ENCODE measurements at places on chromosomes 6 and 20.

DNA sequence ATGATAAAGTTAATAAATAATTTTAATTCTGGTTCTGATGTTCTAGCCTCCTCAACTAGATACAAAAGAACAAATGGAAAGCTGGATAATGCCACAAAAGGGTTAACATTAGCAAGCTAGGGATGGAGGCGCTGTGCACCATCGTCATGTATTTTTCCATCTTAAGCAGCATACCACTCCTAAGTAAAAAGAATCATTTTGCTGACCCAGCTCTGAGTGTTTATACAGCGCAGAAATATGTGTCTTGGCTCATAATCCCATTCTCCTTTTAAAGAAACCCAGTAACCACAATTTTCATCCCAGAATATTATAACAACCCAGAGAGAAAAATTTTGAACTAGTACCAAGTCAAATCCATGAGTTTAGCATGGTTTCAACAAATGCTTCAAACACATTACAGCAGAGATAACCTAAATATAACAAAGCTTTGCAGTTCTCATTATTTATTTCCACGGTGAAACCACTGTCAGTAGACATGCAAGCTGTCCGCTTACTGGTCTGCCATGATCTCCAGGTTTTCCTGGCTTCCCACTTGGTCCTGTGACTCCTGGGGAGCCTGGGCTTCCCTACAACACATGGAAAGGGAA lies 111.1 kb downstream of the COL12A1 start:
- DNase-seq, result no peak

GRCh38 chr20:2086177-2086979 lies 15.2 kb upstream of the STK35 start:
- DNase-seq, result no peak

DNA sequence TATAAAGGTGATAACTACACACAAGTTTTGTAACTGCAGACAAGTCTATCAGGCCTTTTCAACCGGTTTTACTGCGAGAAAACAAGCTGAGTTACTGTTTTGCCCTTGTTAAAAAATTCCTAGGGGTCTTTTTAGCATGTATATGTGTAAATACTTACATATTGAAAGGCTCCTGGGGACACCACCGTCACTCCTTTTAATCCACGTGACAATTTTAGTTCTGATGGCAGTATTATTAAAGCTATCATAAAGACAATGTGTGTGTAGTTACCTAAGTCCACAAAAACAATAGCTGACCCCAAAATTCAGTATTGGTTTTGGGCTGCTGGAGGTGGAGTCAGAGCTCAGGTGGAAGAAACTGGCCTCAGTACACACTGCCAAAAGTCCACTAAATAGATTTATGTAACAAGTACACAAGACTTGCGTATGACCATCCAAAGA lies 41.3 kb upstream of the HFE start:
- no peak for DNase-seq

DNA sequence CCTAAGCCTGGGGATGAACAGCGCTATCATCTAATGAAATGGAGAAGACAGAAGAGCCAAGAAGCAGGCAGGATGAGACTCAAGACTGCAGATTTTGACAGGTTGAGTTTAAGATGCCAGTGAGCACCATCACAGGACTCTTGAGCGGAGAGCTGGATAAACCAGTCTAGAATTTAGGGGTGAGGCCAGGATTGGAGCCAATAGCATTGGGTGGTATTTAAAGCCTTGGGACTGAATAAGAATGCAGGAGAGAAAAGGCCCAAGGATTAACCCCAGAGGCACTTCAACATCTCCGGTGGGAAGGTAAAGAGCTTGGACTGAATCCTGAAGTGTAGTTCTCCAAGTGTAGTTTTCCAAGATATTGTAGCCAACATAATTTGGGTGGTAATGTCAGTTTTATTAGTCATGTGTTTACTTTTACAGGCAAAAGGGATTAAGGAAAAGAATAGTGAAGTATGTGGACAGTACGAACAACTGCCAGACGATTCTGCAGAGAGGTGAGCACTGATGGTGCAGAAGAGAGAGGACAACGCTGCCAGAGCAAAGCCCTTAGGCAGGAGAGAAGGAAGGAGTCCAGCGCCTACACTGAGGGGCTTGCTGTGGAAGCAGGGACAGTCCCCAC lies 85.2 kb downstream of the DTNBP1 start:
- DNase-seq, result no peak

DNA sequence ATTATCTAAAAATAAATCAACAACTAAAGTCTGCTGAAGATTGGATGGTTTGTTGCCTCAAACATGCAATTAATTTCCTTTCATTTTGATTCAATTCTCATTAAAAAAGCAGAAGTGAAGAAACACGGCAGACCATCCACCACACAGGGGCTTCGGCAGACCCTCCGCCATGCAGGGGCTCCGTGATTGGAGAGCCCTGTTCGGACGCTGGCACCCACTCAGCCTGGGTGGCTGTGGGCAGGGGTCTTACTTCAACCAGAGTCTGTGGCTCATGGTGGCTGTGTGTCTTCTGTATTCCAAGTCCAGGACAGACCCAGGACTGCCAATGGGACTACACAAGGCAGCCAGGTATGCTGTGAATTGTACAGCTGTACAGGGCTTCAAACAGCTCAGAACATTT lies 86.9 kb upstream of the FRMD1 start:
- no peak for DNase-seq

DNA sequence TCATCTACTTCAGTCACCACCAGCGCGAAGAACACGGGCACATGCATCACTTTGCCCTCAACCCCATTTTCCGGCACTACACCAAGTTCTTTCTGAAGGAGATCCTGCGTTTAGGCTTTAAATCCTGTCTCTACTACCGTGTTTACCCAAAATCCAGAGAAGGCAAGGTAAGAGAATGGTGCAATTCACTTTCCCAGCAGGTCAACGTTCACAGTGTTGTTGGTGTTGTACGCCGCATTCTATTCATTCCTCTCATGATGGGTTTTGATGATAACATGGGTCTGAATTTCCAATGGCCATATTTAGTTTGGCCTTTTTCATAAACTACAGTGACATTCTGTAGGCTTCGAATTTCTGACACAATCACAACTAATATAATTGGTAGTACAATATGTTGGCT lies 144.3 kb downstream of the CFAP61 start:
- DNase-seq, result no peak

DNA sequence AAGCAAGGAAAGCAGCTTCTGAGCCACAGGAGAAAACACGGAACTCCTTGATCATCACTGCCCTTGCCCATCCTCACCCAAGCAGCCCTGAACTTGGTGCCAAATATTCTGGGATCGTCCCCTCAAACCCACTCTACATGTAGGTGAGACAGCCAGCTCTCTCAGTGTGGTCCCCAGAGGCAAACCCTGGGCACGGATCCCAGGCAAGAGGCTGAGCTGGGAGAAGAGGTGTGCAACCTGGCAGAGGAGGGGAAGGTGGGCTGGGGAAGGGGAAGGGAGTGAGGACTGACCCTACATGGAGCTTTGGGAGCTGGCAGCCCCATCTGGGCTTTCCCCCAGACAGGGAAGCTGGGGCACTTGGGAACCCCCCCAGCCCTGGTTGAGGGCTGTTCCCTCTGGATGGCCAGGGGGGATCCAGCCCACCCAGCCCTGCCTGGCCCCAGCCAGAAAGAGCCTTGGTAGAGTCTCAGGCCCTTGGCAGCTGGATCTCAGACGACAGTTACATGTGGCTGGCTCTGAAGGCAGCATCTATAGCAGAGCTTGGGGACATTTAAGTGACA lies 186.2 kb upstream of the CST7 start:
- no peak for DNase-seq

GRCh38 chr20:37973059-37973910 lies 60.0 kb downstream of the TTI1 start:
- no peak for DNase-seq

GRCh38 chr20:49914310-49915117 lies 815 bp downstream of the SPATA2 start:
- no peak for DNase-seq

DNA sequence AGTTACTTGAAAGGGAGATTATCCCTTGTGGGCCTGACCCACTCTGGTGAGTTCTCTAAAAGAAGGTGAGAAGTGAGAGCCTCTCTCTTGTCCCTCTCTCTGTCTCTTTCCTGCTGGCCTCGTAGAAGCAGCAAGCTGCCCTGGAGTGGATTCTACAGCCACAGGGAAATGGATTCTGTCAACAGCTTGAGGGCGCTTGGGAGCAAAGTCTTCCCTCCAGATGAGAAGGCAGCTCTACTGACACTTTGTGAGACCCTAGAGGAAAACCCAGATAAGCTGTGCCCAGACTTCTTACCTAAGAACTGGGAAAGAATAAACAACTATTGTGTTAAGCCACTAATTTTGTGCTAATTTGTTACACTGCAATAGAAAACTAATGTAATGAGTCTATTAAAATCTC lies 39.9 kb downstream of the ANKRD60 start:
- DNase-seq, result no peak

DNA sequence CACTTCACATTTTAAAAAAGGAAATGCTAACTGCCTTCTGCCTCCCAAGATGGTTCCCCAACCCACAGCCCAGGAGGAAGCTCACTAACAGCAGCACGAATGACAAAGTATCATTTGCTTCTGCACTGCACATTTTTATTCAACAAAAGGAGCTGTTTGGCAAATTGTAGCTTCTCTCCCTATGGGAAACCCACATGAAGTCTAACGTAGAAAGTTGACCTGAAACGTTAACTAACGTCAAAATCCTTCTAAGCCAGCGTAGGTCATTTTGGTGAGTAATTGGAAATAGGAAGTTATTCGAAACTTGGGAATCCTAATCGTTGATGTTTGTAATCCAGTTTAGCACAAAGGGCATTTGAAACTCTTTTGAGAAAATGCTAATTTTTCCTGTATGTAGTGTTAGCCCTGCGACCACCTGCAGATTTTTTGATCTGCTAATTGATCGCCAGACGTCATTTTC lies 2.9 kb downstream of the SALL4 start:
- no peak for DNase-seq

- no peak for DNase-seq
These were observed 17.7 kb downstream of the LOC128125822 start for GRCh38 chr6:63589952-63590411.

DNA sequence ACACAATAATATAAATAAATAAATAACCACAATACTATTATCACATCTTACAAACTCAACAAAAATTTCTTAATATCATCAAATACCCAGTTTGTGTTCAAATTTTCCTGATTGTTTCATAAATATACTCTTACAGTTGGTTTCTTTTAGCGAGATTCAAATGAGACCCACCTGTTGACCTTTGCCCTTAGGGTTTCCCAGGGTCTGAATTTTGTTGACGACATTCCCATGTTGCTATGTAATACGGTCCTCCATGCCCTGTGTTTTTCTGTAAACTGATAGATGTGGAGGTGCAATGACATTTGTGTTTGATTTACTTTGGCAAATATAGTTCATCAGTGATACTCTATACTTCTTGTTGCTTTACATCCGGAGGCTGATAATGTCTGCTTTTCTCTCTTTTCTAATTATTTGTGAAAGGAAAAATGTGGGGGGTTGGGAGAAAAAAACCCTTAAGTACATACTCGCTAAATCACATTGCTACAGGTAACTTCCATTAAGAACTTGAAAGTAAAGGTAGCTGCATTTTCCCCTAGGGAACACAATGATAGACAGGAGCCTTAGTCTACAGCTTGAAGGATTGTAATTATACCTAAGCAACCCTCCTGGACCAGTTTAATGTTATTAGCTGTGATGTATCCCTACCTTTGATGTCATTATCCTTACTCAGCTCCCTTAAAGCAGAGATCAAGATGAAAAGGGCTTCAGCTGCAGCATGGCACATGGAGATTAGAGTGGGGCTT lies 6.6 kb downstream of the MOG start:
- DNase-seq, result no peak

DNA sequence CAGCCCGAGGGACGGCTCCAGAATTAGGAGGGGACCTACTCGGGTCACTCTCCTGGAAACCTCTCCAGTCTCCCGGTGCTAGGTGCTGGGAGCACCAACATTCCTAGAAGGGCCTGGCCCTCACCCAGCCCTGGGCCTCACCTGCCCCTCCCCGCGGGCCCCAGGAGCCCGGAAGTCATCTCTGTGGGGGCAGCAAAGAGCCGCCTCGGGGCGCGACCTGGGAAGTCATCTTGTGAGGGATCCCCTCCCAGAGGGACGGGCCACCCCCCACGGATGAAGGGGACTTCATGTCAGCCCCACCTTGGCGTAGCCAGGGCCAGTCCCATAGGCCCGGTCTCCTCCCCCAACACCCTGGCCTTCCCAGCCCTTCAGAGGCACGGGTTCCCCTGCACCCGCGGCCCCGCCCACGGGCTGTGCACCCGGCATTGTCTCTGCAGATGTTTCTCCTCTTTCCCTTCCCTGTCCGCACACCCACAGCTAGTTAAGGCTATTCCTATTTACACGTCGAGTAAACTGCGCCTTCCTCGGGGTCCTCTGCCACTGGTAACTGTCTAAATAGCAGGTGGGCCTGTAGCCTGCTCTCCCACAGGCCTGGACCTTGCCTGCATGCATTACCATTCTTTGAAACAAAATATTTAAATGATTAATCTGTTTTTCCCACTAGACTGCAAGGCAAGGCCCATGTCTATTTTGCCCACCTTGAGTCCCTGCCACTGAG lies 896 bp upstream of the RNASET2 start:
- DNase-seq, result no peak

DNA sequence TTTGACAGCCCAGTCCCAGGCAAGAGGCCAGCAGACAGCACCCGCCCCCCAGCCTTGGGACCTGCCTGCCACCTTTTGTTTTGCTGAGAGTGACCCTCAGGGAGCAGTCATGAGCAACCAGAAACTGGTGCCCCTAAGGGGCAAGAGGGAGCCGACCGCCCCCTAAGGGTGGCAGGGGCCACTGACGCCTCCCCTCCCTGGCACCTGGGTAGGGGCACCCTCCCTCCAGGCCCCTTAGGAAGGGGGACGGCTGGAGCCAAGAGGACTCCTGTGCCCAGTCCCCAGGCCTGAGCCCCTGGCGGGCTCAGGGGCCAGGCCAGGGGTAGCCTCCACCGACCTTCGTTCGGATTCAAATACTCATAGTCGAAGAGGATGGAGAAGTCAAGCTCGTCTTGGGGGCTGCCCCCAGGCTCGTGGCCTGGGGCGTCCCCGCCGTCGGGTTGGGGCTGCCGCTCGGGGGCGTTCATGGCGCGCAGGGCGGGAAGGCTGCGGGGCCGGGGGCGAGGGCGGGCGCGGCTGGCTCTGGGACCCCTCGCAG lies 417 bp downstream of the NFATC2 start:
- no peak for DNase-seq

DNA sequence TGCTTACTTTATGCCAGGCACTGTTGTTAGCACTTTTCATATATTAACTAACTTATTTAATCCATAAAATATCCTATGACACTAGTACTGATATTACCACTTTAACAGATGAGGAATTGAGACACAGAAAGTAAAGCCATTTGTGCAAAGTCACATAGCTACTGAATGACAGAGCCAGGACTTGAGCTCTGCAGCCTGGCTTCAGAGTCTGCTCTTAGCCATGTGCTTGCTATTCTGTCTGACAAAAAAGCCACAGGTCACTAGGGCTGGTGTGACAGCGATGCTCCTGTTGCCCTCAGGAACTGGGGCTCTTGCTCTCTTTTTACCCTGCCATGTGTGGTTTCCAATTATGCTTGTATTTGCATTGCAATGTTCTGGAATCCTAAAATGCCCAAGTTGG lies 44.7 kb upstream of the RNF8 start:
- DNase-seq, result no peak

- no peak for DNase-seq
These were observed 577 bp downstream of the LSM14B start for GRCh38 chr20:62122654-62123449.
